Cardiac septum (tissue), 1 donor: ENCODE measurements at places on chromosomes 2 and 18. TPM values are rescaled to one million over a fixed set of nuclear protein-coding genes. Genes with fewer than 3 reads are reported as not detected.

ABHD1 gene
- total RNA-seq = 1.1 TPM

PRKAG3 gene
- 0.13 TPM for total RNA-seq

AKAIN1 gene
- not detected for total RNA-seq

NIFK gene
- total RNA-seq = 28.8 TPM

TNS1 gene
- 870 TPM for total RNA-seq

GRB14 gene
- total RNA-seq = 2.2 TPM

ARHGAP28 gene
- 2.1 TPM for total RNA-seq

STPG4 gene
- total RNA-seq = not detected

EFEMP1 gene
- 48.5 TPM for total RNA-seq

PAX3 gene
- 0.19 TPM for total RNA-seq

GCG gene
- not detected for total RNA-seq

RDH14 gene
- total RNA-seq = 35.4 TPM

SGPP2 gene
- total RNA-seq = 1.0 TPM

CDH2 gene
- total RNA-seq = 367 TPM

RELCH gene
- total RNA-seq = 21.0 TPM

GALNT5 gene
- 0.35 TPM for total RNA-seq

MYO5B gene
- total RNA-seq = 5.2 TPM

GRCh38 chr2:199278099-199278498 lies 179.6 kb downstream of the SATB2 start:
- DNase-seq = no peak

DNA sequence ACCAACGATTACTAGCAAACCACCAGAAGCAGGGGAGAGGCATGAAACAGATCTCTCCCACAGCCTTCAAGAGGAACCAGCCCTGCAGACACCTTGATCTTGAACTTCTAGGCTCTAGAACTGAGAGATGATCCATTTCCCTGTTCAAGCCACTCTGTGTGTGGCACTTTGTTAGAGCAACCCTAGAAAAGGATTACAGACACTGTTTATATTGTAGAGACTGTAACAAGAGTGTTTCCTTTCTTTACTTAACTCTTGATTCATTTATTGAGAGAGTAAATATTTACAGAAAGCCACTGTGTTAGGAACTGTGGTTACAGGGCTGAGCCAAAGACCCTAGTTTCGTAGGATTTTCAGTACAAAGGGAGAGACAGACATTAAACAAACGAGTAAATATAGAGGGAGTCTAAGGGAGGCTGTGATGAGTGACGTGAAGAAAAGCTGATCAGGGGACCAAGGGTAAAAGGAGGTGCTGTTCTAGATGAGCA lies 10.9 kb downstream of the CCDC68 start:
- DNase-seq = no peak

- no peak for DNase-seq
Measured at GRCh38 chr2:196262606-196263005, 91.2 kb upstream of the STK17B start.

- DNase-seq = no peak
Measured at GRCh38 chr18:59932401-59932800, 32.6 kb downstream of the PMAIP1 start.

GRCh38 chr2:61793389-61793836 lies 60.4 kb downstream of the FAM161A start:
- no peak for DNase-seq

DNA sequence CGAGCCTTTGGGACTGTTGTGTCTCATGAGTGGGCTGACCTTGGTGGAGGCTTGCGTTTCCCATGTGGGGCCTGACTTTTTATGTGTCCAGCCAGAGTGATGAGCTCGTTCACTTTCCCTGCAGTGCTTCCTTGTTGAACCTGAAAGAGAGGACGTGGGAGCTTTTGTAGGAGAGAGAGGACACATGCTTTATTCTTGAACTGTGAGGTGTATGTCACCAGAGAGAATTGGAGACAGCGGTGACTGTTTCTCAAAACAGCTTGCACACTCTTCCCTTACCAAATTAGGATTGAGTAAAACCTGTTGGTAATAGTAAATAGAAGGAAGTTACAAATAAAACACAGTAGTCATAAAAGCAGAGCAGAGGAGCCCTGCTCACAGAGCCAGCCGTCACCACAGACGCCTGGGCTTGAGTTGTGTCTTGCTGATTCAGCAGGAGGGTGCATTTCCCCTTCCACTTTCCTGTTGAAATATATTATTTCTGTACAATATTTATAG lies 60.7 kb downstream of the INPP4A start:
- DNase-seq = no peak

- no peak for DNase-seq
Measured at GRCh38 chr2:139631966-139632365, 851.8 kb upstream of the NXPH2 start.

DNA sequence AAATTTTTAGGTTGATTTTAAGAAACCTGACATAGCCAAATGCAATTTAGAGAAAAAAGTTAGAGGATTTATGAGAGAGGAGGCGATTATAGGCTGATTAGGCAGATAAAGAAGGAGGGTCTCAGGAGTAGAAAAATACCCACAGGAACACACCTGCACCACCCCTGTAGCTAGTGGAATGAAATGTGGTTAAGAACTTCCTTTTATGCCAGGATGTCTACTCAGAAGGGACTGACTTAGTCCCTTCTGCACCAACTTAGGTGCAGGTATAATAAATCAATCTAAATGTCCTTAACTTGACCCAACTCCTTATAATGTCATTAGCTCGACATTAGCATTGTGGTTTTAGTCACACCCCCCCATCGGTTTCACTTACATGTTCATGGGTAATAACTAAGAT lies 1274.5 kb upstream of the TMEFF2 start:
- no peak for DNase-seq

GRCh38 chr2:230216489-230216888 lies 3.3 kb downstream of the SP110 start:
- DNase-seq = no peak

DNA sequence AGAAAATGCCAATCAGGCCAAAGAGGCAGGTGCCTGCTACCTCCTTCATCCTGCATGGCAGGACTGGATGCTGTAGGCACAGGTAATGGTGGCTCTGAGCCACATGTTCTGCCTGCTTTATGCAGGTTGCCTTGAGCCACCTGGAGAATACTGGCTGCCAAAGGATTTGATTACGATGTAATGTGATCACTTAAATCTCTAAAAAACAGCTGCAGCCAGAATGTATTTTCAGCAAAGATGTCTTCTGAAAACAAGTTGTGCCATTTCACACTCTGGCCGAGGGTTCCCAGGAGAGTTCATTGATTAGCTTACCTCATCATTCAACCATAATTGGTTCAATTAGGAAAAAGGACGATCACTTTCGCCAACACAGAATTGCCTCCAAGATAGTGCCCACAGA lies 17.9 kb upstream of the MSGN1 start:
- DNase-seq = no peak

DNA sequence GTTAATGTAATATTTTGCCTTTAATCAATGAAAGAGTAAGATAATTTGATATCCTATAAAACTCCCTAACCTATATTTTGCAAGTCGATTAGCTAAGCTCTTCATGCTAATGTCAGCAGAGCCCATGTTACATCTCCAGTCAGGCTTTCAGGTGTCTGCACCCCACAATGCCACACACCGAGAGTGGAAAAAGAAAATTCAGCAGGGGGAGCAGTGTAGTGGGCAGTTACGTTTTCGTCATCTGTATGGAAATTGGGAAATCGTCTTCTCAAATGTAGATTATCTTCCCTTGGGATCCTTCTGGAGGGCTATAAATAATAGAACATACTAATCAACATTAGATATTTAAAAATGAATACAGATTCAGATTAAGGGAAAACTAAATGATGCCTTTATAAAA lies 66.3 kb downstream of the BCL11A start:
- DNase-seq = no peak

GRCh38 chr18:36188916-36189315 lies 1.6 kb downstream of the MOCOS start:
- DNase-seq = peak; percentile 22

DNA sequence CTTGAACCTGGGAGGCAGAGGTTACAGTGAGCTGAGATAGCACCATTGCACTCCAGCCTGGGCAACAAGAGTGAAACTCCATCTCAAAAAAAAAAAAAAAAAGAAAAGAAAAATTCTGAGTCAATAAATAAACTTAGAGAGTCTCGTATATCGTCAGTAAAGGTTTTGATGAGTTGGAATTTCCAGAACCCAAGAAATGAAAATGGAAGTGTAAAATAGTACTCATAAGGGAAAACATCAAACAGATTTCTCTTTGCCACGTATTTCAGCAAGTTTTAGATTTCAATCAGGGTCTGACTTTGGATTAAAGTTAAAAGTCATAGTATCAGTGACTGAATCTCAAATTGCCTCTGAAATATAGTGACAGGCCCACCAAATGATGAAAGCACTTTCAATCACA lies 71.4 kb upstream of the SPOPL start:
- DNase-seq = no peak

- no peak for DNase-seq
Measured at GRCh38 chr2:134716721-134717243, 2.0 kb downstream of the TMEM163 start.

DNA sequence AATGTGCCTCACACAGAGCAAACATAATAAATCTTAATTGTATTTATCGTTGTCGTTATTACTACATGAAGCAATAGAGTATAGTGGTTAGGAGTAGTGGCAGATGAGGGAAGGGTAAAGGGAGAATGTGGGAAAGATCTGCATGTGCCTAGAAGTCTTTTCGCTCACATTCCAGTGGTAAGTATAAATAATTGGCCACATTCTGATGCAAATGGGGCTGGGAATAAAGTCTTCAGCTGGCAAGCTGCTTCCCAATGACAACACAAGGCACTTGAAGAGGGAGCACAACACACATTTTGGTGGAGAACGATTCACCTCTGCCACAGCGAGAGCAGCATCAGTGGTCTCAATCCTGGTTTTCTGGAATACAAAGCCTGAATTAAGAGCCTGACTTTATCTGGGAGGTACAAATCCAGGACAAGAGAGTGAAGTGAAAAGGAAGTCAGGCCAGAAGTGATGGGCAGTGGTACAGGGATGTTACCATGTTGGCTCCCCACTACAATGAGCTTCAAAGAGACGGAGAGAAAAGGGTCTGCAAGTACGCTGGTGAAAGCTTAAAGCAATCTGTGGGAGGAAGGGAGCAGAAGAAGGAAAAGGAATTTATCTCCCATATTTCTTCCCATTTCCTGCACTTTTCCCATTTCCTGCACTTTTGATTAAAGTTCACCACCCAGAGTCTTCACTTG lies 112.3 kb downstream of the ARHGAP15 start:
- DNase-seq = no peak

GRCh38 chr2:191573216-191573615 lies 104.7 kb upstream of the NABP1 start:
- DNase-seq = no peak

DNA sequence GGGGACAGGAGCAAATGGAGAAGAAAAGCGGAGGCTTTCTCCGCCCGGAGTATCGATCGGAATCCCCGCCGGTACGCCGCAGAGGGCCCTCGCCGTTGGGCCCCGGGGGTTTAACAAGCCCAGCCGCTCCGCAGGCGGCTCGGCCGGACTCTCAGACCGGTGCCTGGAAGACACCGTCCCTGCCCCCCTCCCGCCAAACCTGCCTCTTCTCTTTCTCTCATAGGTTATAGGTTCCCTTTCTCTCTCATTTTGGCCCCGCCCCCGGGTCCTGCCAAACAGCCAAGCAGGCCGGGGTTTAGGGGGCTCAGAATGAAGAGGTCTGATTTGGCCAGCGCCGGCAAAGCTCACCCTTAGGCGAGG lies 4.4 kb downstream of the ONECUT2 start:
- no peak for DNase-seq

GRCh38 chr2:149221898-149222297 lies 108.5 kb upstream of the LYPD6 start:
- DNase-seq = no peak

DNA sequence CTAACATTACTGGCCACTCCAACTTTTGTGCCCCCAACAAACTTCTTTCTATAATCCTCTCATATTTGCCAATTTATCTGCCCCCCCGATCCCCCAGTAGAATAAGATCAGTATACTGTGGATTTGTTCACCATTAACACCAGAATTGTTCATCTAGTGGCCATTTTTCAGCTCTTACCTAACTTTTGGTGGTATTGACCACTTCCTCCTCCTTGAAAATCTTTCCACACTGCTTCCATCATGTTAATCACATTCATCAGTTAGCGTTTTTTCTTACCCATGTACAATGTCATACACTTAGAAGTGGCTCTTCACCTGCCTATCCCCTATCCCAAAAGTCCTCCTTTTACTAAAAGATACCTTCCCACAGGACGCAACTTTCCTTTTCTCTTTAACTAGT lies 6.1 kb downstream of the IMPACT start:
- DNase-seq = no peak

GRCh38 chr2:40471866-40472265 lies 20.0 kb upstream of the SLC8A1 start:
- no peak for DNase-seq

- DNase-seq = no peak
Measured at GRCh38 chr2:8217468-8218030, 464.3 kb upstream of the ID2 start.

GRCh38 chr2:202377207-202377761 lies 1.2 kb downstream of the BMPR2 start:
- DNase-seq = no peak

- no peak for DNase-seq
Measured at GRCh38 chr2:233060980-233061590, 943 bp downstream of the INPP5D start.

DNA sequence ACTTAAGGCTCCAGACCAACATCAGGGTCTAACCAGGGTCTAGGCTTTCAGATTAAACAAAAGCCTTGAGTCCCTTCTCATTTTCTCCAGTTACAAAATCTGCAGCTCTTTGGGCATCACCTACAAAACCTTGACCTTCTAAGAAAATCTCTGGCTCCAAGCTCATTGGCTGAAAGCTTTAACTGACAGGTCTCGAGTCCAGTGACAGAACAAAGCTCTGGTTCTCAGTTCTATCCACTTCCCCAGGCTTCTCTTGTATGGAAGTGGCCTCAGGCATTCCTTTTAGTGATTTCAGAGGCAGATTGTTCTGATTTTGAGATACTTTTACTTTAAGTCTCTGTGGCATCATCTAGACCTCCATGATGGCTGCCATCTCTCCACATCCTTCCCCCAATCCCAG lies 11.3 kb downstream of the SIX2 start:
- DNase-seq = no peak

DNA sequence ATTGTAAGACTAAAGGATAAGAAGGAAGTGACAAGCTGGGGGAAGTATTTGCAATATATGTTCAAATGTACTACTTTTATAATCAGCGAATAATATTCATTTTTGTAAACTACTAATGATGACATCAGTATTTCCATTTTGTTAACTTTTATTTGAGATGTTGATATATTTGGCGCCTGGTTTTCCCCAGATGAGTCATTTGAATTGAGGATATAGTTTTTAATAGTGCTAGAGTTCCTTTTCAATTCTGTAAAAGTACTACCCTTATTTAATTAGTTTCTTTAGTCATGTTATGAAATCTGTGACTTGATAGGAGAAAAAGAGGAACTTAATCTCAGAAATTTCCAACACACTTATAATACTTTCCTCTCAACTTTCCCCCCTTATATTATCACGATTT lies 495.3 kb downstream of the IRS1 start:
- DNase-seq = no peak

- no peak for DNase-seq
Measured at GRCh38 chr2:95316466-95317122, 19.4 kb downstream of the KCNIP3 start.
